ENCODE measurements at places on chromosomes 2 and 18. TPM values are rescaled to one million over a fixed set of nuclear protein-coding genes. Genes with fewer than 3 reads are reported as not detected.

ARL4C gene
- 2.1 TPM for total RNA-seq

PLGLB2 gene
- 2.7 TPM for total RNA-seq

CD302 gene
- total RNA-seq, result 15.9 TPM

ALPI gene
- not detected for total RNA-seq

PARD6G gene
- total RNA-seq, result 1.6 TPM

ABCG8 gene
- not detected for total RNA-seq

MOGAT1 gene
- not detected for total RNA-seq

IMPA2 gene
- total RNA-seq, result 8.8 TPM

SCN9A gene
- 1.1 TPM for total RNA-seq

HOXD12 gene
- total RNA-seq, result not detected

GKN1 gene
- not detected for total RNA-seq

PPIL3 gene
- 39.6 TPM for total RNA-seq
